ENCODE measurements at places on chromosomes 12 and 14. TPM values are rescaled to one million over a fixed set of nuclear protein-coding genes. Genes with fewer than 3 reads are reported as not detected.

- peak; percentile 12 for DNase-seq
Measured at GRCh38 chr14:90785471-90785870, 30.8 kb downstream of the TTC7B start.

DNA sequence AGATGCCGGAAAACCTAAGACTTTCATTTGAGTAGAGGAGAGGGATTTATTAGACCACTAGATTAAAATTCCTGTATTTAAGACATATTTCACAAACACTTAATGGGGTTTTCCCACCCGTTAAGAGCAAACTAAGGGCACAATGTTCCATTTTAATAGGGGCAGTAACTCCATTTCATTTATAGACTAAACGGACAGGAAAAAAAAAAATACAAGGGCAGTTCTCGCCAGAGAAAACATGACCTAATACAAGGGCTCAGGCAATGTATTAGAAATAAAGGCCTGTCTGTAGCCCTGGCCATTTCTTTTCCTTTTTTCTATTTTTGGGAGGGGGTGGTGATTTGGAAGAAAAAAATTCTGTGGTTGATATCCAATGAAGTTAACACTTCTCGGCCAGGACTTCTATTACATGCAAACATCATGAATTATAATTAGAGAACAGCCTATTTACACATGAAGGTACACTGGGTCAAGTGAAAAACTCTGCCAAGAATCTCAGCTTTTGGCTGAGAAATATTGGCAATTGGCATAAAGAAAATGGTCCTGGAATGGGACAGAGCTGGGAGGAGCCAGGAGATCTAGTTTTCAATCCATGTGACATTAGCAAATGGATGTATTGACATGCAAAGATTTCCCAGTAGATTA lies 641.1 kb upstream of the TBX3 start:
- no peak for DNase-seq

TAS2R8 gene
- not detected for total RNA-seq

DNA sequence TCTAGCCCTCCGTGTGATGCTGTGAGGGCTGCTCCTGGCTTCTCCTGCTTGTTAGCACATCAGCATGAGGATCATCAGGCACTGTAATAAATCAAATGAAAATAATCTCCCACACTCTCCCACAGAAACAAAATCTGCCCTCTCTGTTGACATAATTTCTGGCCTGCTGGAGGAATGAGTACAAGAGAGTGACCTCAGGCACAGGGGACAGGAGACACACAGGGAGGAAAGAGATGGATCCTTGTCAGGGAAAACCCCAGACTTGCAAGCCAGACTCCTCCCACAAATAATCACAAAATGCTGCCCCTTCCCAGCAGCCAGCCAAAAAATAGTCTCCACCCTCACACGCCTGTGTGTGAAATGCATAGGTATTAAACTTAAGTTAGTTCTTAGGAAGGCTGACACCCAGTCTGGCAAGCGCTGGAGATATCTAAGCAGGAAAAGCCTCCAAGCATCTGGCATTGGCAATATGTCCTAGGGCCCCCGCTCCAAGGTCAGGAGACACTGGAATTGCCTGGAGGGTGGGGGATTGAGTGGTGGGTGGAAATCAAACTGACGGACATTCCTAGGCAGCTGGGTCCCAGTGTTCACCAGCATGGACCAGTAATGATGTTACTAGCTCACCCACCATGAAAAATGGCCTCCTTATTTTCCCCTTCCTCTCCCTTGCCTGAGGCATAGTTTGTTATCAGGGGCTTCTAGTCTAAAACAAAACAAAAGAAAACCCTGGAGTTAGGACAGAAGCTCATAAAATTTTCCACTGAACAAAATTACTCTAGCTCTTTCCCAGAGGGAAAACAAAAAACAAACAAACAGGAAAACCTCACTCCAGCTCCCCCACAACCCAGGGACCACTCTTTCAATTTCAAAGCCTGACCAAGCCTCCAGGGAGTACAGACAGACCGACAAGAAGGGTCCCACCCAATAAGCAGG lies 22.0 kb downstream of the SMUG1 start:
- no peak for DNase-seq

HOXC5 gene
- total RNA-seq = not detected

DNA sequence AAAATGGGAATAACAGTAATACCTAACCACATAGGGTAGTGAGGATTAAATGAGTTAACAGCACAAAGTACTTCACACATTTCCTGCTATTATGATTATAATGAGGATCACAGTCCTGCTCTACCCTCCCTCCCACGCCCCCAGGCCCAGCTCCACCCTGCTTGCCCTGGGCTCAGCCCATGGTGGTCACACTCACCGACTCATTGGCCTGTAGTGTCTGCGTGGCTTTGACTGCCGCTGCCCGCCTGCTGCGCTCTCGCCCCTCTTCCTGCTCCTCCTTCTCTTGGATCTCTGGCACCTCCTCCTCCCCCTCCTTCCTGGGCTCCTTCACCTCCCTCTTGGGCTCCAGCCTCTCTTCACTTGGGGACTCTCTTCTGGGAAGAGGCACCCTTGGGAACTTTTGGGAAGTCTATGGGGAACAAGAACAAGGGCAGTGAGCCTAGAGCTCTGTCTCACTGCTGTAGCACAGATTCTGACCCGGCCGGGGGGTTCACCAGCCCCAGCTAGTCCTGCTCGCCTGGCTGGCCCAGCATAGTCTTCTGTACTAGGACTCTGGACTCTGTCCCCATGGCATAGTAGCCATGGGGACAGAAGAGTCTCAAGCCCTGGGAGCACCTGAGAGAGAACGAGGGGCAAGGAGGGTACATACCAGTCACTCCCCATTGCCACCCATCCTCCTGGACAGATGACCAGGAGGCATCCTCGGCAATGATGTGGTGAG lies 7.1 kb upstream of the PNMA1 start:
- DNase-seq = no peak

GRCh38 chr12:11763760-11764520 lies 114.5 kb downstream of the ETV6 start:
- no peak for DNase-seq

DNA sequence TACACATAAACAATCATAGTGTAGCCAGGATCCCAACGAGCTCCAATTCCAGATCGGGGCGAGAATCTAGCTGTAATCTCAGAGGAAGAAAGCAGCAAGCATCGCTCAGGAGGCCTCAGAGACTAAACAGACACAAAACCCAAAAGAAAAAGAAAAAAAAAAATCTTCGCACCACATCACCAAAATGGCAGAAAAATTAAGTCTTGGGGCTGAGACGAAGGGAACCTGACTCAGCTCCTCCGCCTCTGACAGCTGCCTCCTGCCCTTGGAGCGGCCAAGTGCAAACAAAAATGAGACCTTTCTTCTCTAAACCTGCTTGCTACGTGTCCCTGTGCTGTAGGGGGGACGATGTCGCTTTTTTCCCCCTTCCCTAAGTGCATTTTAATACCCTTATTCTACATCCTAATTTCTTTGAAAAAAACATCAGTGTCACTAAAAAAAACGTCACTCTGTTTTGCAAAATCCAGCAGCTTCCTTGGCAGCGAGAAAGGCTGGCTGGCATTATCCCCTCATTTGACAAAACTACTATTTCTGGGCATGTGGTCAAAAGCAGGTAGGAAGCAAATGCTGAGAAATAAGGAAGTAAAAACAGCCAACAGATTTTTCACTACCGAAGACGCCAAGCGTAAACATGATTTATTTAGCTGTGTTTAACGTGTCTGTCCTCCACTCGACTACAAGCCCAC lies 30.5 kb downstream of the BCL11B start:
- DNase-seq = no peak

DNA sequence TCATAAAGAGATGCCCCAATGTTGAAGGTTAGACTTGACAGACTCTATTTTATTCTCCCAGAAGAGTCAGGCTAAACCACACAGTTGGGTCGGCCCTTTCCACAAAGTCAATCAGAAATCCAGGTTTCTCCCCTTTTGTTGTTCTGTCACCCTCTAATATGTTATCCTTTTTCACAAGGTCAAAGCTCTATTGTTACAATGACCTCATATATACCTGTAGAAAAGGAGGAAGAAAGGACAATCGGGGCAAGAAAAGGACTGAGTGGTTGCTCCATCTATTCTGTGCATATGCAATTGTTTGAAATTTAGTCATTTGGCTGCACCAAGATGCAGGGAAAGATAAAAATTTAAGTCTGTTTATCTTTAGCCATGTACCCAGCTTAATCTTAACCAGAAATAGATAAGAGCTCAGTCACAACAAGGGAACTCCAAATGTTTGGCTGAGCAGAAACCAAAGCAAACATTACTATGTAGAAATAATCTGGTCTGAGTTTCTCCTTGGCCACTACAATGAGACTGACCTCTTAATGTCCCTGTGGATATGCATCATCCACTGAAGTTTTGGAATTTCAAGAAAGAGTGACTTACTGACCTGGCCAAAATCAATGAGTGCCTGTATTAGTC lies 503.7 kb downstream of the GALC start:
- no peak for DNase-seq

DNA sequence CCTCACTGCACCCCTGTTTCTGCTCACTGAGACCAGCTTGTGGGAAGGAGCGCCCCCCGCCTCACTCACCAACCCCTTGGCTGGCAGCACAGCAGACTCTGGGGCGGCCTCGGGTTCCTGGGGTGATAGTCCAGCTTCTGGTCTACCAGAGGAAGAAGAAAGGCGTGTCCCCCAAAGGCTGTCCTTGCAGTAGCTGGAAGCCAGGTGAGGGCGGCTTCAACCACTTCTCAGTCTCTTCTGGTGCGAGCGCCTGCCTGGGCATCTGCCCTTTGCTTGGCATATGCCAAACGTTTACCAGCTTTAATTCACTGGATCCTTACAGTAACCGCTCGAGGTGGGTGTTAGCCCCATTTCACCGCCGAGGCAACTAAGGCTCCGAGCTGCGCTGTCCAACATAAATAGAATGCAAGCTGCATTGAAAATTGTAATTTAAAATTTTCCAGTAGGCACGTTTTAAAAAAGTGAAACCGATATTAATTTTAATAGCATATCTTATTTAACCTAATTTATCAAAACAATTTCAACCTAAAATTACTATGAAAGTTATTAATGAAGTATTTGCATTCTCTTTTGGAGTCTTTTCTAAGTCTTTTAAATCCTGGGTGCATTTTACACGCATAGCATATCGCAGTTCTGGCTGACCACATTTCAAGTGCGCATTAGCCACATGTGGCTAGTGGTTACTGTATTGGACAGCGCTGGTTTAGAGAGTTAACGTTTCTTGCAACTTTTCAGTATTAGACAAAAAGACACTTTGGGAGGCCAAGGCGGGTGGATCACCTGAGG lies 872 bp downstream of the FAM177A1 start:
- DNase-seq = peak; percentile 60

- no peak for DNase-seq
Measured at GRCh38 chr12:116916714-116917114, 6.0 kb downstream of the FBXW8 start.

GRCh38 chr12:107493135-107493494 lies 192.5 kb upstream of the PWP1 start:
- no peak for DNase-seq

GNG2 gene
- total RNA-seq = 6.6 TPM

DNA sequence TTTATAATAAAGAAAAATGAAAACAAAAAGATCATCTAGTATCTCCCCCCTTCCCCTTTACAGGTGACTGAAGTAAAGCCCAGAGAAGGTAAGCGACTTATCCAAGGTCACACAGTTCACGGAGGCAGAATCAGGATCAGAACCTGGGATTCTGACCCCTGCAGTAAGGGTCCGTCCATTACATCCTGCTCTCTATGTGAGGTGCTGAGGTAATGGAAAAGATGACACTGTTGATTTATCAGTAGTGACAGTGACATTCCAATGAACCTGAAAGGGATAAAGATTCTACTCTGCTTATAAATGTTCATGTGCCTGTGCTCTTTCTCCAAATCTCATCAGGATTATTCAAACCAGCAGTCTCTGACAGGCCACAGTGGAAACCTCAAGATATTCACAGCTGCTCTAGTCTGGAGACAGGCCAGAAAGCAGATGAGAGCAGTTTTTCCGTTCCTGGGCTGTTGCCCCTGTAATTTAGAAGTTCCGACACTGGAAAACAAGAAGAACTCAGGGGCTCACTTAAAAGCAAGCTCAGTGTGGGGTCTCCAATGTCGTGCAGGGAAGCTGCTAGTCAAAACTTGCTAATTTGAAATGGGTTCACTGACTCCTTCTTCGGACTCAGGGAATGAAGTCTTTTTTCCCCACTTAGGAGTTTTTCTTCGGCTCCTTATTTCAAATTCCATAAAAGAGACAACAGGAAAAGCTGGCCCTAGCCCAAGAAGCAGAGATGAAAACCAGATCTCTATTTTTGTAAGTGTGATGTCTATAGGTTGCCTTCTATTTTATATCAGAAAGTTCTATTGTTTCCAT lies 131.8 kb upstream of the EEA1 start:
- no peak for DNase-seq

- DNase-seq = no peak
Measured at GRCh38 chr12:118059341-118060191, 1.4 kb downstream of the WSB2 start.

- DNase-seq = no peak
Measured at GRCh38 chr12:52295663-52296062, 4.3 kb upstream of the KRT81 start.

FKBP4 gene
- total RNA-seq = 29.8 TPM

DNA sequence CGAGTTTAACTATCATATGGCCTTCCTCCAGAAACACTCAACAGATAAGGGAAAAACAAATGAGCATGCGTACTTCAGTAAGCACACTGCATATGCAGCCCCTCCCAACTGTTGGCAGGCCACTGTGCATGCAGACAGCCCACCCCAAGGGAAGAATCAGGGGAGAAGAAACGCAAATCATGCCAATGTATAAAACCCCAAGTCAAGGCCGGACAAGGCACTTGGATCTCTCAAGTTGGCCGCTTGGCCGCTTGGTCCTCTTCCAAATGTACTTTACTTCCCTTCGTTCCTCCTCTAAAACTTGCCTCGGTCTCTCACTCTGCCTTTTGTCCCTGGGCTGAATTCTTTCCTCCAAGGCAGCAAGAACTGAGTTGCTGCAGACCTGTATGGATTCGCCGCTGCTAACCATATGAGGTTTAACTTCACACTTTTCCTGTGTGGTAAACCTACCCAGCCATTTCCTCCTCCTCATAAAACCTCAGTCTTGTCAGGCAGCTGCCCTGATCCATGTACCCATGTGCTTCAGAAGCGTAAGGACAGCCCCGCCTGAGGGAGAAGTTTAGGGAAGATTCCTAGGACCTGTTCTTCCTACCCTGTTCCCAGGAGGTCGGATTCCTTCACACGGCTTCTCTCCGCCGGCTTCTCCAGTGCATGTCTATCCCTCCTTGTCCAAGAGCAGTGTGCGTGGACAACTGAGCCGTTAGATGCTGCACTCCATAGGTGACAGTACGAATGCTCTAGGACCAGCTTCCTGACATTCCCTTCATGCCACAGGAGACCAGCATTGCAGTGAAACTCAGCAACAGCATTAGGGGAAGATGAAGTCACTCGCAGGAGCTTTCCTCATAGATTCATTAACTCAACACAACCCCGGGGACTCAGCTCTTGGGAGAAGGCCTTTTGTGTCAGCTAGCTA lies 188.0 kb downstream of the MON2 start:
- no peak for DNase-seq

DNA sequence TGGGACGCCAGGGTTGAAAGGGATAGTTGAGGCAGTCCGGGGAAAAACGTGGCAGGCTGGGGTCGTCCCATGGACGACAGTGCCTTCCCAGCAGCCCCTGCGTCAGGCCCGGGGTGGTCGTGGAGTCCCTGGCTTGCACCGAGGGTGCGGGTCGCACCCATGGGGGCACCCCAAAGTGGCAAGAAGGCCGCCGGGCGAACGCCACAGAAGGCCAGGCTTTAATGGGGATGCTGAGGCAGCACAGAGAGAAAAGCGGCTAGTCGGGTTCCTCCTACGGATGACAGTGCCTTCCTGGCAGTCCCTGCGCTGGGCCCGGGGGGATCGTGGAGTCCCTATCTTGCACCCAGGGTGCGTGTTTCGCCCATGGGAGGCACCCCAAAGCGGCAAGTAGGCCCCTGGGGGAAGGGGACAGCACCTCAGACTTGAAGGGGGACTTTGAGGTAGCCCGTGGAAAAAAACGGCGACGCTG lies 158.6 kb upstream of the ALG10B start:
- no peak for DNase-seq
